ENCODE measurements at places on chromosomes 16 and 17. TPM values are rescaled to one million over a fixed set of nuclear protein-coding genes. Genes with fewer than 3 reads are reported as not detected.

ABCC12 gene
- total RNA-seq, result 0.46 TPM

MYH1 gene
- not detected for total RNA-seq

VAT1L gene
- total RNA-seq, result 89.0 TPM

SEPTIN1 gene
- 1.2 TPM for total RNA-seq

SLFN11 gene
- total RNA-seq, result 7.8 TPM

GAST gene
- total RNA-seq, result not detected

NEUROD2 gene
- 0.46 TPM for total RNA-seq

C16orf92 gene
- total RNA-seq, result not detected

TPSG1 gene
- total RNA-seq, result not detected
